Osteocyte (in vitro differentiated cells): ENCODE measurements at places on chromosomes 1 and 21.

DNA sequence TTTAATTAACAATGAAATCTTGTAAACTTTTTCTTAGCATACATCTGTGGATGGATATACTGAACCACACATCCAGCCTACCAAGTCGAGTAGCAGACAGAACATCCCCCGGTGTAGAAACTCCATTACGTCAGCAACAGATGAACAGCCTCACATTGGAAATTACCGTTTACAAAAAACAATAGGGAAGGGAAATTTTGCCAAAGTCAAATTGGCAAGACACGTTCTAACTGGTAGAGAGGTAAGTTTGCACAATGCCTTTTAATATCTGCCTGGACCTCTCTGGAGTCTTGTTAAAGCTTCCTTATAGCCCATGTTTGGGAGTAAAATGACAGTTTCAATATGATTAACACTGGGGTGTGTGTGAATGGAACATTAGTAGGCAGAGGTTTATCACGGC lies 51.4 kb downstream of the MARK1 start:
- H3K4me3 ChIP-seq = no peak overlapping the region
- no peaks in the 10 kb centered on the region for H3K27me3 ChIP-seq
- H3K27ac ChIP-seq = no peak overlapping the region
- no peak for DNase-seq
- H3K36me3 ChIP-seq = no peaks in the 10 kb centered on the region
- H3K4me1 ChIP-seq = no peaks in the 10 kb centered on the region

- H3K36me3 ChIP-seq = no peaks in the 10 kb centered on the region
- DNase-seq = no peak
- no peak overlapping the region for H3K27ac ChIP-seq
- H3K27me3 ChIP-seq = no peaks in the 10 kb centered on the region
- no peak overlapping the region for H3K4me3 ChIP-seq
Observed at GRCh38 chr21:21714426-21714825, 716.2 kb downstream of the NCAM2 start.

DNA sequence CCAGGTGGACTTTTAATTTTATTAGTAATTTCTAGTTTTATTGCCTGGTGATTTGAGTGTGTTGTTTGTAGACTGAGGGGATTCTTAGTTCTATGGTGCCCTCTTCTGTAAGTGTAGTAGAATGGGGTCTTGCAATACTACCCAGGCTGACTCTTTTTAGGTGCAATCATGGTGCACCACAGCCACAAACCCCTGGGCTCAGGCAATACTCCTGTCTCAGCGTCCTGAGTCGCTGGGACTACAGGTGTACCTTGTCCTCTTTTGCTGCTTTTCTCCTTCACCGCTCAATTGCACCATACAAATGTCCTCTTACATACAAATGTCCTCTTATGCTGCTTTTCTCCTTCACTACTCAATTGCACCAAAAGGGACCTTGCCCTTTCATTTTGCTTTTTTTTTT lies 43.1 kb downstream of the SCP2 start:
- H3K36me3 ChIP-seq = peaks cover 19% of the 10 kb centered on the region
- no peaks in the 10 kb centered on the region for H3K27me3 ChIP-seq
- no peak for DNase-seq
- H3K4me1 ChIP-seq = no peaks in the 10 kb centered on the region
- no peak overlapping the region for H3K27ac ChIP-seq
- no peak overlapping the region for H3K4me3 ChIP-seq

DNA sequence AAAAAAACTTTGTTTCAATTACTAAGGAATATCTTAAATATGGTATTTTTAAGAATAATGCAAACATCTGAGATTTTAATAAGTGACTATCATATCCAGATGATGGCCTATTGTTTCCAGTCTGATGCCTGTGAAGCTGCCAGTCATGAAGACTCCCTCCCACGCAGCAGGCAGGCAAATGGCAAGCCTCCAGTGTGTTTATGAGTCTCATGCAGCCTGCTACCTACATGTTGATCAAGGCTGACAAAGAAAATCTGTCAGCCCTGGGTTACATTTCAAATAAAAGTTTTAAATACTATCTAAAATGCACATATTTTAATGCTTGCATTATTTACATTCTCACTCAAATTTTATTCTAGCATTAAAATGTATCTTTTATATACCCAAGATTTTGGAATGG lies 137.6 kb upstream of the RNPC3 start:
- peaks cover 2% of the 10 kb centered on the region for H3K4me1 ChIP-seq
- peaks cover 2% of the 10 kb centered on the region for H3K27me3 ChIP-seq
- no peak for DNase-seq
- no peak overlapping the region for H3K4me3 ChIP-seq
- H3K27ac ChIP-seq = no peak overlapping the region
- H3K36me3 ChIP-seq = peaks cover 7% of the 10 kb centered on the region

GRCh38 chr1:229970714-229971113 lies 96.3 kb upstream of the GALNT2 start:
- H3K27ac ChIP-seq = no peak overlapping the region
- H3K27me3 ChIP-seq = peaks cover 47% of the 10 kb centered on the region
- H3K4me1 ChIP-seq = no peaks in the 10 kb centered on the region
- peaks cover 2% of the 10 kb centered on the region for H3K36me3 ChIP-seq
- DNase-seq = no peak

DNA sequence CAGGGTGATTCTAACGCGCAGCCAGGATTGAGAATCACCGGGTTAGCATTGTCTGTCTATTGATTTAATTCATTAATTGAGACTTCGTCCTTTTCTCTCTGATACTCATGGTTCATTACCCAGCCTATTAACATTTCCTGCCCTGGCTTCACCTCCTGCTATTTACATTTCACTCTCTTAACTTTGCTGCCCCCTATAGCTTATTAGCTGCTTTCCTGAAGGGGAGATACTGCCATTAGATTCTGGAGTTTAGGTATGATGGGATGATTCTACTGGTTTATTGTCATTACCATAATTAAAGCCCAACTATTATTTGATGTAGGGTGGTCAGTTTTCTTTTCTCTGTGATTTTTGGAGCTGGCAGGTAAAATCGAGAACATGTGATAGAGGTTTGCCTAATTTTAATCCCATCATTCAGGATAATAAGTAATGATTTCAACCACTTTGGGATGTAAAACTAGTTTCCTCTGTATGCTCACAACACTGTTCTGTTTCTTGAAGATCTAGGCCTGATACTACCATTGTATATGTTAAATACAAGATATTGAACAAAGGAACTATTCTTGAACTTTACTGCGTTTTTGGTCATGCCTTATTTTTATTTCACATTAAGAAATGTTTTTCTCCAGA lies 6.4 kb downstream of the PPP2R5A start:
- no peak for DNase-seq
- H3K36me3 ChIP-seq = no peaks in the 10 kb centered on the region
- H3K27me3 ChIP-seq = no peaks in the 10 kb centered on the region
- H3K4me1 ChIP-seq = peaks cover 34% of the 10 kb centered on the region
- H3K27ac ChIP-seq = no peak overlapping the region

DNA sequence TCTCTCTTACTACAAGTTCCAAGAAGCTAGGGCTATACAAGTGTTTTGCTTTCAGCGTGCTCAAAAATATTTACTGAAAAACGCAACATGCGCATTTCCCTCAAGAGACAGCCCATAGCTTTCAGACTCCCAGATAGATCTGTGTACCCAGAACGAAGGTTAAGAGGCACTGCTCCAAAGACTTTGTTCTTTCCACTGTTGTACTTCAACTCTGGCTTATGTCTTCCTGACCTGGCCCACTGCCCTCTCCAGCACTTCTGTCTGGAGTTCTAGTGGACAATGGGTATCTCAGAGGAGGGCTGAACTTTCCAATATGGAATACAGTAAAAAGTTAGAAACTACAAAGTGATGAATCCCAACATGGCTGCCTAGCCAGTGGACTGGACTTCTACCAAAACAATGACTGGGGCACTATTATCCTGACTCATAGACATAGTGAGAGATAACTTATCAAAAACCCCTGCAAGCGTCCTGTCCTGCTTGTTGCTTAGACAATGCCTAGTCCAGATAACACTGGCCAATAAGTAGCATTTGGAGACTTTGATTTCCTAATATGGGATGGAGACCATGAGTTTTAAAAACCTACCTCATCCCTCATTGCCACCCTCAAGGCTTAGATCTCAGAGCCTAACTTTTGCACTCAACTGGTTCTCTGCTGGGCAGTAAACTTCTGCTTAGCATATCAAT lies 8.8 kb upstream of the ADAR start:
- DNase-seq = no peak
- no peak overlapping the region for H3K4me3 ChIP-seq
- H3K27ac ChIP-seq = no peak overlapping the region
- no peaks in the 10 kb centered on the region for H3K27me3 ChIP-seq
- H3K36me3 ChIP-seq = no peaks in the 10 kb centered on the region
- peaks cover 2% of the 10 kb centered on the region for H3K4me1 ChIP-seq

GRCh38 chr1:57294177-57294576 lies 129.7 kb downstream of the DAB1 start:
- H3K4me3 ChIP-seq = no peak overlapping the region
- H3K27me3 ChIP-seq = peaks cover 29% of the 10 kb centered on the region
- H3K4me1 ChIP-seq = no peaks in the 10 kb centered on the region
- no peak for DNase-seq
- H3K36me3 ChIP-seq = no peaks in the 10 kb centered on the region

GRCh38 chr1:192889082-192889481 lies 80.2 kb downstream of the RGS2 start:
- H3K4me3 ChIP-seq = no peak overlapping the region
- H3K27ac ChIP-seq = no peak overlapping the region
- no peaks in the 10 kb centered on the region for H3K36me3 ChIP-seq
- H3K4me1 ChIP-seq = peaks cover 6% of the 10 kb centered on the region

GRCh38 chr1:92993581-92993980 lies 32.3 kb upstream of the DIPK1A start:
- no peak overlapping the region for H3K27ac ChIP-seq
- H3K36me3 ChIP-seq = no peaks in the 10 kb centered on the region
- H3K4me1 ChIP-seq = no peaks in the 10 kb centered on the region
- H3K4me3 ChIP-seq = no peak overlapping the region
